ENCODE measurements at places on chromosomes 3 and 15.

DNA sequence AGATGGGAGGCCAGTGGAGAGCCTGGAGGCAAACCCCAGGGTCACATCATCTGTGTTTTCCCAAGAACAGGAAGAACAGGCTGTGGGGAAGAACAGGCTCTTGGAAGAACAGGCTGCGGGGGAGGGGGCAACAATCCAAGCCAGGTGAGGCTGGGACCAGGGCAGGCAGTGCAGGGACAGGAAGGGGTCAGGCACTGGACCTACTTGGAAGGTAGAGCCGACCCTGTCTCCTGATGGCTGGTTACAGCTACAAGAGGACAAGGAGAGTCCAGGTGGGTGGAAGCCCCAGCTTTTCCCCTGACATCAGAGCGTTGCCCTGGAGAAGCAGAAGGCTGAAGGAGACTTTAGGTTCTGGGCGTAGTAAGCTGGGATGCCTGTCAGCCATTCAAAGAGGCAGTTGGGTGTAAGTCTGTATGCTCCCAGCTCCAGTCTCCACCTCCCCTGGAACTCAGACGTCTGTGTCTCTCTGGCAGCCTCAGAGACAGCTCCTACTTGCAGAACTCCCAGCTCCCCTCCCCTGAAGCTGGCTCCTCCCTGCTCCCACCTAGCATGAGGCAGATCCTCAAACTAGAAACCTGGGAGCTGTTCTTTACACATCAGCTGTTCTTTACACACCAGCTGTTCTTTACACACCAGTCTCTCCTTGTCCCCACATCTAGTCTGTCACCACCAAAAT, 130.9 kb downstream of the DNAJB8 start:
- no peak for DNase-seq

DNA sequence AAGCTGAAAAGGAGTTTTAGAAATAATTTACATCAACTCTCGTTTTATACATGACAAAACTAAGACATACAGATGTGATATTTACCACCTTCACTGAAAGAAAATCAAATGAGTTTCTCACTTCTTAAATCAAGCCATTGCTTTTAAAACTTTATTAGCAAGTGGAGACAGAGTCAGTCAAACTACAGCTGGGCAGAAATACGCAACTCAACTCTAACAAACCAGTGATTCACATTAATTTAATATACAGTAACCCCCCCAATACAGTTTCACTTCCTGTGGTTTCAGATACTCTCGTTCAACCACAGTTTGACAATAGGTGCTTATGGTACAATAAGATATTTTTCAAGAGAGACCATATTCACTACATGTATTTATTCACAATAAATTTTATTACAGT, 477.1 kb downstream of the MAGI1 start:
- no peak for DNase-seq

- no peak for DNase-seq
These were observed 113.5 kb downstream of the GHSR start for GRCh38 chr3:172334671-172335207.

- no peak for DNase-seq
These were observed 911.9 kb downstream of the FHIT start for GRCh38 chr3:60339304-60339703.

GRCh38 chr3:153848702-153849101, 272.5 kb upstream of the ARHGEF26 start:
- no peak for DNase-seq

DNA sequence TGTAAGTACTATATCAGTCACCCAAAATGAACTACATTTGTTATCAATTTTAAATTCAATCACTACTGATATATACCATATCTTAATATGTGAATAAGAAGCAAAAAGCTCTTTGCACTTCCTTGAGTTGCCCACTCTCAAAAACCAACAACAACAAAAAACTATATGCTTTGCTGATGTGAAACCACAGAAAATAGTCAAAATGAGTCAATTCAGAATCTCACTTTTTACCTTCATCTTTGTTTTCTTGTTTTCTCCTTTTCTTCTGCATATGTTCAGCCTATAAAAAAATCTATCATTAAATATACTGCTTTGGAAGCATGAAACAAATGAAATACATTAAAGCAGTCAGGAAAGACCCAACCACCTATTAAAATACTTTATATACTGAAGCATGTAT, 80.7 kb downstream of the UBR1 start:
- no peak for DNase-seq

All from CD4-positive, alpha-beta memory T cell (primary cell).